ENCODE measurements at places on chromosomes 5 and 9. TPM values are rescaled to one million over a fixed set of nuclear protein-coding genes. Genes with fewer than 3 reads are reported as not detected.

DNA sequence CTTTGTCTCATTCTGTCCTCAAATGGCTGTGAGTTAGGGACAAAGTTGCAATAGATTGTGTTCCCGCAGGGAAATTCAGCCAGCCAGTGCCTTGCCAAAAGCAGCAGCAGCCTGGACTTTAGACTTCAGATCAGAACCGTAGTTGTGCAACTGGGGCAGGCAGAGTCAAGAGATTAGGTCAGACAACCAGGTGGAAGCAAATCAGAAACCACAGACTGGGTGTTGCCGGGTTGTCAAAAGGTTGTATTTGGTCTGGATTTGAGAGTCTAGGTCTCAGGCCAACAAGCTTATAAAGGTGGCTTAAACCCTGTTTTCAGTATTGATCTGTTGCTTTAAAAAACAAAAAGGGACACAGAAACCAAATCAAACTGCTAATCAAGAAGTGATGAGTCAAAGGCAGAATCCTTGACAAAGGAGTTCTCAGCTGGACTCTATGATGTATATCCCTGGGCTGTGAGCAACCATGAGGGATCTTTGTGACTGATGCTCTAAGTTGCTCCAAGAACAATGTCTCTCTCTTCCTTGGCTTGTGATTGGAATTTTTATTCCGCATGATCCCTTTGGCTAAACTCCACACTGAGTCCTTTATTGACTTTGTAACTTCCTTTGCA, 20.9 kb downstream of the RFK start:
- no peak overlapping the region for H3K27ac ChIP-seq
- H3K27me3 ChIP-seq = no peaks in the 10 kb centered on the region
- no peak for DNase-seq
- H3K36me3 ChIP-seq = no peaks in the 10 kb centered on the region
- no peak overlapping the region for H3K4me3 ChIP-seq

- peaks cover 11% of the 10 kb centered on the region for H3K36me3 ChIP-seq
- H3K27ac ChIP-seq = no peak overlapping the region
- no peaks in the 10 kb centered on the region for H3K27me3 ChIP-seq
Measured at GRCh38 chr9:5892456-5893133, 1.9 kb downstream of the MLANA start.

- H3K36me3 ChIP-seq = no peaks in the 10 kb centered on the region
- no peak overlapping the region for H3K4me3 ChIP-seq
- DNase-seq = no peak
- no peaks in the 10 kb centered on the region for H3K4me1 ChIP-seq
Measured at GRCh38 chr5:120252839-120253238, 211.3 kb upstream of the PRR16 start.

GRCh38 chr5:125883223-125883622, 540.0 kb upstream of the GRAMD2B start:
- H3K4me3 ChIP-seq = no peak overlapping the region
- H3K27ac ChIP-seq = no peak overlapping the region
- no peaks in the 10 kb centered on the region for H3K36me3 ChIP-seq
- H3K27me3 ChIP-seq = no peaks in the 10 kb centered on the region

- H3K4me1 ChIP-seq = no peaks in the 10 kb centered on the region
- H3K36me3 ChIP-seq = no peaks in the 10 kb centered on the region
- no peak overlapping the region for H3K27ac ChIP-seq
- no peak for DNase-seq
- H3K27me3 ChIP-seq = no peaks in the 10 kb centered on the region
- no peak overlapping the region for H3K4me3 ChIP-seq
Measured at GRCh38 chr5:136613230-136613629, 247.9 kb upstream of the TRPC7 start.

DNA sequence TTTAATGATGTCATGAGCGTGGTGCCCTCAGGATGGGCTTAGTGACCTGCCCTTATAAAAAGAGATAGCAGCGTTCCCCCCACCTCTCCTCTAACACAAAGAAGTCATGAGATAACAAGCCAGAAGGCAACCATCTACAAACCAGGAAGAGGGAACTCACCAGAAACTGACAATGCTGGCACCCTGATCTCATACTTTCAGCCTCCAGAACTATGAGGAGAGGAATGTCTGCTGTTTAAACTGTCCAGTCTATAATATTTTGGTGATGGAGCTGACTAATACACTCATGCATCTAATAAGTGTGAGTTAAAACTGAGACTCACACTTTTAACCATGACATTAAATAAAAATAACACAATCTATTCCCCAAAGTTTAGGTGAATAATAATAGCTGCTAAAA, 156.1 kb upstream of the SPEF2 start:
- H3K4me3 ChIP-seq = no peak overlapping the region
- H3K4me1 ChIP-seq = no peaks in the 10 kb centered on the region
- no peak overlapping the region for H3K27ac ChIP-seq
- H3K27me3 ChIP-seq = no peaks in the 10 kb centered on the region

- peaks cover 10% of the 10 kb centered on the region for H3K4me1 ChIP-seq
- no peak overlapping the region for H3K27ac ChIP-seq
- no peak for DNase-seq
- H3K4me3 ChIP-seq = no peak overlapping the region
- peaks cover 3% of the 10 kb centered on the region for H3K36me3 ChIP-seq
Measured at GRCh38 chr5:55650386-55650785, 61.7 kb downstream of the SLC38A9 start.

DNA sequence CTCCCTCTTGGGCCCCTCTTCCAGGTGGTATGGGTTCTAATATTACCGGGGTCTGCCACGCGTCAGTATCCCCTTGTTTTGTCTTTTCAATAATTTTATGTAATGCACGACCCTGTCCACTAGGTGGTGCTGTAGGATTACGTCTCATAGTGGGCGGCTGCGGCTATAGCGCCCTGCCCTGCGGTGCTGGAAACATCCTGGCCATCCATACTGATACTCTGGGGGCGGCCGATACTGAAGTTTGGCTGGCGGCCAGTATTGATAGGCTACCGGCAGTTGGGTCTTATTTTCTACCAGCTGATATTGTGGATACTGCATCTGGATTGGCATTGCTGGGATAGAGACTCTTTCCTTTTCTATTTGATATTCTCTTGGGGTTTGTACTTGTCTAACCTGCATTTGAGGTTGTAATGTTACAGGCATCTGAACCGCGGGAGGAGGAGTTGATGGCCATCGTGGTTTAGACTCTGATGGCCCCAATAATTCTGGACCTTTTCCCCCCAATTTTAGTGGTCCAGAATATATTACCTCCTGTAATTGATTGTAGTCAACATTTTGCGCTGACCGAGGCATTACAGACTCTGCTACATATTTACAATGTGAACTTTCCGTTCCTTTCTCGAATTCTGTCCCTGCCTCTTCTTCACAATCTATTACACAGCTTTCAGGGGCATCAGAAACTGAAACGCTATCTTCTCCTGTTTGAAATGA, 3.3 kb upstream of the TMEM141 start:
- H3K4me3 ChIP-seq = no peak overlapping the region
- peaks cover 7% of the 10 kb centered on the region for H3K36me3 ChIP-seq
- no peaks in the 10 kb centered on the region for H3K27me3 ChIP-seq

DNA sequence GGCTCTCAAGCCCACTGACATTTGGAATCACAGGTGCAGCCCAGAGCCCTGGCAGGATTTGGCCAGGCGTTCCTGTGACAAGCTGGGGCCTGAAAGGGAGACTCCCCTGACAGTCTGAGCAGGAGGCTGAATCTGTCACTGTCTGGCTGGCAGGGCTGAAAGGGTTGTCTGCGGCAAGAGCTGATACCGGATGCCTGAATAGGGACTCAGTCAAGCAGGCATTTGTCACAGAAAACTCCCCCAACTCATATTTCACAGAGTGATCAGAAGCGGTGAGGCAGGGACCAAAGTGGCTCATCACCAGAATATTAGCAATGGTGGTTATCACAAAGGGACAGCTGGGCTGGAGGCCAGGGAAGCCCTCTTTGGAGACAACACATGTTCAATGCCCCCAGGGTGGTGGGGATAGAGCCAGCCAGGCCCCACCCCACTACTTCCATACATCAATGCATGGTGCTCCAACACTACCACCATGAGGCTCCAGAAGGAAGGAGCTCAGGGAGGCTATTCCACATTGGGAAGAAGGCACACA, 295.5 kb downstream of the DTWD2 start:
- no peaks in the 10 kb centered on the region for H3K4me1 ChIP-seq
- H3K27me3 ChIP-seq = no peaks in the 10 kb centered on the region
- DNase-seq = no peak
- H3K4me3 ChIP-seq = no peak overlapping the region
- no peak overlapping the region for H3K27ac ChIP-seq

- H3K4me3 ChIP-seq = no peak overlapping the region
- DNase-seq = no peak
- no peaks in the 10 kb centered on the region for H3K36me3 ChIP-seq
- H3K27ac ChIP-seq = no peak overlapping the region
Measured at GRCh38 chr5:514101-514485, 10.2 kb downstream of the SLC9A3 start.

- no peaks in the 10 kb centered on the region for H3K27me3 ChIP-seq
- no peak for DNase-seq
- H3K27ac ChIP-seq = no peak overlapping the region
Measured at GRCh38 chr9:108837530-108837929, 18.3 kb downstream of the ACTL7B start.

DNA sequence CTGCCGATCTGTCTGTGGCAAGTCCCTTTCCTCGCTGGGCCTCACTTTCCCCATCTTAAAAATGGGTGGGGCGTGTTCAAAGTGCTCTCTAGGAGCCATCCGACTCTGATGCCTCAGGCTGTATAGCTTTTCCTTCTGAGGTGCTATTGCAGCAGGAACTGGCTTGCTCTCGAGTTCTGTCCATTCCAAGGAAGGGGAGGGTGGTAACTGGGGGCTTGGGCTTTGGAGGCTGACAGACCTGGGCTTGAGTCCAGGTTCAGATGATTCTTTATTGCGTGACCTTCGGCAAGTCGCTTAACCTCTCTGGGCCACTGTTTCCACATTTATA, 139.5 kb downstream of the RGS3 start:
- H3K27ac ChIP-seq = no peak overlapping the region
- DNase-seq = no peak
- H3K36me3 ChIP-seq = peaks cover under 1% of the 10 kb centered on the region
- H3K27me3 ChIP-seq = no peaks in the 10 kb centered on the region

DNA sequence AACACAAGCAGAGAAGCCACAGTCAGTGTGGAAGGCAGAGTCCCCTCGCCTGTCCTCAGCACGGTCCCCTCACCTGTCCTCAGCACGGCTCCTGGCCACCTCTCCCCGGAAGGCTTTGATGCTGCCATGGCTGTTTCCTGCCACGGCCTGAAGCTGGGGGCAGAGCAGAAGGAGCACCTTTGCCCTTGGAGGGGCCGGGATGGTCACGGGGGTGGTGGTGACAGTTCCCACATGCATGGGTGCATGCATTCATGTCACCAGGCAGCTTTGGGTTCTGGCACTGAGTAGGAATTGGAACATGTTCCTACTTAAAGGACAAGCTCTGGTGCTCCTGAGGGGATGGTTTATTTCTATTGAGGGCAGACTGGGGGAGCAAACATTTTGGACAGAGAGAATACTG, 57.8 kb upstream of the PHYKPL start:
- no peaks in the 10 kb centered on the region for H3K4me1 ChIP-seq
- no peak overlapping the region for H3K27ac ChIP-seq
- H3K36me3 ChIP-seq = no peaks in the 10 kb centered on the region
- H3K27me3 ChIP-seq = peaks cover 2% of the 10 kb centered on the region
- no peak overlapping the region for H3K4me3 ChIP-seq
- no peak for DNase-seq

- H3K27ac ChIP-seq = no peak overlapping the region
- no peaks in the 10 kb centered on the region for H3K4me1 ChIP-seq
- no peak overlapping the region for H3K4me3 ChIP-seq
- no peak for DNase-seq
- H3K27me3 ChIP-seq = no peaks in the 10 kb centered on the region
- peaks cover 6% of the 10 kb centered on the region for H3K36me3 ChIP-seq
Measured at GRCh38 chr5:139131465-139131864, 66.7 kb downstream of the SIL1 start.

DNA sequence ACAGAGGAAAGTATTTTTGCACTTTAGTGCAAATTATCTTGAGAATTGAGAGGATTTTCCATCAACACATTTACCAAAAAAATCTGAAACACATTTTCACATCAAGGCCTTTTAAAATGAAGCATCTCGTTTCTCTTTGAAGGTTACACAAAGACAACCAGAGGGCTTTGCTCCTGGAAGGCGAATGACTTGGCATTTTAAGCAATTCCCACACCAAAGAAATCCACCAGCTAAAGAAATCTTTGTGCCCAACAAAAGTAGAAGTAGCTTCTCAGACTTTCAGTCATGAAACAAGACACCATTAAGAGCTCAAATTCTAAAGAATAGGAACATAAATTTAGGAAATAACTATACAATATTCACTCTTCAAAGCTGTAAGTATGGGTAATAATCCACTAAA, 59.9 kb downstream of the HABP4 start:
- no peaks in the 10 kb centered on the region for H3K27me3 ChIP-seq
- H3K4me1 ChIP-seq = no peaks in the 10 kb centered on the region
- DNase-seq = no peak
- no peak overlapping the region for H3K4me3 ChIP-seq

DNA sequence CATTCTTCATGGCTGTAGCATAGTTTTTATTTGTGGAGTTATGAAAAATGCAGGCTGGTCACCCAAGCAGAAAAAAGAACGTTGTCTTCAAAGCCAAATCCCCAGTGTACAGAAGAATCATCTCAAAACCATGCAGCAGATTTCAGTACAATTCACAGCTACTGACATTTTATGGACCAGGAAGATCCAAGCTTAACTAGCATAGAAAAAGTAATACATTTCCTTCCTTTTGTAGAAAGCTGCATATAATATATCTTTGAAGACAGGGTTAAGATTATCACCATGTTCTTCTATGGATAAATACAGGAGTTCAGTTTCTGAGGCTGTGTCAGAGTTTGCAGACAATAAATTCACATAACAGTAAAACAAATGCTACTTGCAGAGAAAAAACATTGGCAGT, 1054.8 kb upstream of the C9orf72 start:
- no peak overlapping the region for H3K4me3 ChIP-seq
- DNase-seq = no peak
- no peak overlapping the region for H3K27ac ChIP-seq
- no peaks in the 10 kb centered on the region for H3K27me3 ChIP-seq
- H3K36me3 ChIP-seq = no peaks in the 10 kb centered on the region

DNA sequence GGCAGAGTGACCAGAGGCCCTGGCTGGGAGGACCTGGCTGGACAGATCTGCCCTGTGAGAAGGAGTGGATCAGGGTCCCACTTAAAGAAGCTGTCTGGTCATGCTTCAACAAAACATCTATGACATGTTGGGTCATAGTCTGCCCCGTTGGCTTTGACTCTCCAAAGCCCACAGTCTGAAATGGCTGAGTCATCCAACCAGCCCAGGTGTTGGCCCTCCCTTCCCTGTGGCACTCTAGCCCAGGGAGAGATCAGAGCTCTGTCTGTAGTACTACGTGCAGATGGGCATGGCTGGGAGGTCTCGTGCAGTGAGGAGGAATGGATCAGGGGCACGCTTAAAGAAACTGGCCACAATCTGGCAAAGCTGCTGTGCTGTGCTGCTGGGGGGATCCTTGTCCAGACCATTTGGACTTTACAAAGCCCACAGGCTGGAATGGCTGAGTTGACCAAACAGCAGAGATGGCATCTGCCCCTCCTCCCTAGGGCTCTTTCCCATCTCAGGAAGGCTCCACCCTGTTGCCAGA, 206.1 kb downstream of the TUSC1 start:
- no peak overlapping the region for H3K4me3 ChIP-seq
- no peaks in the 10 kb centered on the region for H3K36me3 ChIP-seq
- no peaks in the 10 kb centered on the region for H3K27me3 ChIP-seq
- H3K27ac ChIP-seq = no peak overlapping the region
- DNase-seq = no peak

GRCh38 chr5:52605317-52606313, 182.1 kb upstream of the ITGA1 start:
- no peak overlapping the region for H3K4me3 ChIP-seq
- H3K27ac ChIP-seq = no peak overlapping the region
- DNase-seq = no peak
- no peaks in the 10 kb centered on the region for H3K27me3 ChIP-seq
- no peaks in the 10 kb centered on the region for H3K4me1 ChIP-seq

PKN3 gene
- 1.9 TPM for total RNA-seq

PCDHGA3 gene
- total RNA-seq = not detected

SLC25A46 gene
- 14.0 TPM for total RNA-seq

TAF1L gene
- total RNA-seq = not detected

DNAH5 gene
- total RNA-seq = not detected
